Frontal cortex (tissue), 4 donors: ENCODE measurements at places on chromosomes 7 and 10.
A peak's percentile ranks its signal among the peaks of the same experiment; 100 is the strongest.

- peak; percentile 7 for DNase-seq
Observed at GRCh38 chr10:24622781-24623301, 100.8 kb downstream of the ARHGAP21 start.

DNA sequence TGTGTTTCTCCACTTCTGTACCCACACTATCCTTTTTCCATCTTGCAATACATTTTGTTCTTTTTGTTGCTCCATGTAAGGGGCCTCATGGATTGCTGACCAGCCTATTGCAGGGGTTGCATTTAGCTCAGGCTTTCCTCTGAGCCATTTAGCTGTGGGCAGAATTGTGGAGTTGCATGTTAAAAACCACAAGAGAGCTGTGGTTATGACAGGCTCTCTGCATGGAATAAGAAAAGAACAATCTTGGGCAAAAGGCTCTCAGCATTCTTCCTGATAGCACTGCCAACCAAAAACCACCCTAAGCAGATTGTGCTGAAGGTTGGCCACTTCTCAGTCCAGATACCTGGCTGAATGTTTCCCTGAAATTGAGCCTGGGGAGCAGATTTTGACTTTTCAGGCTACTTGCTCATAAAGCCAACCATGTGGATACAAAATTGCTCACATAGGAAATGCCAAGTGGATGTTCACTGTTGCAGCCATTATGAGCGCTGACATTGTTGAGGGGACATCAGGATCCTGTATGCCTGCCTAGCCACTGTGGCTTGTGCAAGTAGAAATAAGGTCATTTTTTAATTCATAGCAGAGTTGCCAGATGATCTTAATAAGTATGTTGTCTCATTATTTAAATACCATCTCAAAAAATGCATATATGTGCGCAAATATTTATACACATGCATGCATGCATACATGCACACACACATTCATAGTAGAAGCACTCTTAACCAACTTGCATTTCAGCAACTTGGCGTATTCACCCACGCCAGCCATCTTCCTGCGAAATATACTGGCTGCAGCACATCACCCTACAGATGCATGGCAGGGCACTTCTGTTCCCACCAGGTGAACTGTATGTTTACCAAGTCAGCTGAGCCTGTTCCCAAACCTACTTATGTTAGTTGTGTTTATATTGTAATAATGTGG lies 695.4 kb downstream of the LRMDA start:
- no peak for DNase-seq

- no peak for DNase-seq
Observed at GRCh38 chr7:76423666-76424412, 911 bp upstream of the ZP3 start.

- DNase-seq, result peak; percentile 42
Observed at GRCh38 chr10:110209454-110209925, 2.1 kb downstream of the MXI1 start.
